ENCODE measurements at places on chromosomes 1 and 21.

- no peak for DNase-seq
Observed at GRCh38 chr1:246319083-246319714, 187.9 kb downstream of the SMYD3 start.

DNA sequence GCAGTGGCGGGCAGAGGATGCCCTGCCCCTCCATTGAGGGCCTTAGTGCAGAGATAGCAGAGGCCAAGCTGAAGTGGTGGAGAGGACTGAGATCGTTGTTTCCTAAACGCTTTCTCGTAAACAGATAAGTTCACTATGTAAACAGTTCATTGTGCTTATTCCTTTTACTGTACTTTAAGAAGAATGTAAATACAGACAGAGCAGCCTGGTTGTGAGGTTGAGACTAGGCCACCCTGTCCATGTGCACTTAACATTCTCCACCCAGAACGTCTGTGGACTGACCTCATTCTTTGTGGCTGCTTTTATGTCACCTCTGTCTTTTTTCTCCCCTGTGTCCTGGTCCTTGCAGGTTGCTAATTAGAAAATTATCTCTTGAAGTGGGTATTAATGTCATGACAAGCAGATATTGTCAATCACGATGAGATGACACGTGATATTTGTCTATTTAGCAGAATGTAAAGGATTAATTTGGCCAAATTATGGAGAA is 8.5 kb downstream of the CENPS start:
- no peak for DNase-seq

GRCh38 chr1:109396871-109397580 is 692 bp downstream of the SORT1 start:
- DNase-seq: no peak

- DNase-seq: no peak
Observed at GRCh38 chr1:168917796-168918195, 188.7 kb upstream of the ATP1B1 start.

DNA sequence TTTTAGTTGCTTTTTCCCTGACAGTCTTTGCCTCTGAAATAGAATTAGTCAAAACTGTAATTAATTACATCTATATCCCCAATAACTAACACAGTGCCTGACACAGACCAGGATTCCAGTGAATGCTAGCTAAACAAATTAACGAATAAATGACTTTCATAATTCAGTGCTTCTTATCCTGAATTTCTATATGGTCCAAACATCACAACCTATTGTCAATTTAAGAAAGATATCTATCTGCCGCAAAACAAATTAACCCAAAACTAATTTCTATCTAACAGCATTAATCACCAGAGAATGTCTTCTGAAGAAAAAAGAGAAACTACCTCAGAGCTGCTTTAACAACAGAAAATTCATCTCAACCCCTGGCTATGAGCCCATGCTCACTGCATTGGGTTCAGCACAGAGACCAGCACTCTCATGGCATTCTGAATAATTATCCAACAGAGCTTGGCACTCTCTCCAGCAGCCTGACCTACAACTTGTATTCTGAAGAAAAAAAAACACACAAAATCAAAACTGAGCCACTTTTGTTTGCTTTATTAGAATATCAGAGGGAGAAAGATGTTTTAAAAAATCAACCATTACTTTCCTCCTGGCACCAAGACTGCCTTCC is 547.3 kb upstream of the BEND5 start:
- no peak for DNase-seq

- DNase-seq: no peak
Observed at GRCh38 chr21:38422082-38422481, 76.2 kb downstream of the ERG start.

GRCh38 chr1:90045853-90046563 is 51.1 kb downstream of the ZNF326 start:
- peak; percentile 18 for DNase-seq

DNA sequence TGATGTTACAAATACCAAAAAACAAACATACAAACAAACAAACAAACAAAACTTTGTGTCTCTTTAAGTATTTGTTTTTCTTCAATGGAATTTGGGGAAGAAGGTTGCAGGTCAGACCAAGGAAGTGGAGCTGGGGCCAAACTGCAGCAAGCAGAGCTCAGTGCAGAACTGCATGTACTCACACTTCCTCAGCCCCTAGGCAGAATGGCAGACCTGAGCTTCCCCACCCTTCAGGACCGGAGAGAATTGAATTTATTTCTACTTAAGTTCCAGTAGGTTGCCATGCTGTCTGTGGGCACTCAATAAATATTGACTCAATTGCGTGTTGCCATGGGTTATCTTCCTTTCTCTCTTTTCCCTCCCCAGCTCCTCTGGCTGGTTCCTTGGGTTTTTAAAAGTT is 173.6 kb downstream of the PTGER3 start:
- DNase-seq: no peak

- no peak for DNase-seq
Observed at GRCh38 chr1:110091791-110092190, 20.5 kb upstream of the UBL4B start.

- no peak for DNase-seq
Observed at GRCh38 chr1:79551321-79551720, 544.8 kb upstream of the ADGRL4 start.

GRCh38 chr1:39645411-39646043 is 6.1 kb upstream of the HEYL start:
- DNase-seq: no peak

DNA sequence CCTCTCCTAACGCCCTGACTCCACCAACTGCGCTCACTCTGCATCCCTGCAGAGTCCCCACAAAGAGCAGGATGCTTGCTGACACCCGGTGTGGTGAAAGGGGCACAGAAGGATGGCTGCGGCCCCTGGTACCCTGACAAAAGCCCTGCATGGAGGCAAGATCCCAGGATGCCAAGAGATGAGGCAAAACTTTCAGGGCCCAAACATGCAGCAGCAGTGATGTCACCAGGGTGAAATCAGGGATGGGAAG is 36.6 kb downstream of the SLC9A1 start:
- DNase-seq: no peak

DNA sequence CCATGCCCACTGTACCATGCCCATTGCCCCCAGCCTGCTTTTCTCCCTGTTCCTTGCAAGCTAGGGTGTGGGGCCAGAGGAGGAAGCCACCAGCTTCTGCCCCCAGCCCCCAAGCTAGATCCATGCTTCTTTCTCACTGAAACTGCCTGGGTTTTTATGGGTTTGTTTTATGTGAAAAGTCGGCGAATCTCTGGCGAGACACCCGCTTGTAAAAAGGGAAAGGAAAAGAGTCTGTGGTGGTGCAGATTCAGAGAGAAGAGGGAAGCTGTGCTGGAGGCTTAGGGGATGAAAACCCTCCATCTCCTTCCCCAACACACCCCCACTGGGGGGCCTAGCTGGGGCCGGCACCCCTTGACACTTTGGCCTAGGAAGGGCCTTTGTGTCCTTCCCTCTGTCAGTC is 26.2 kb downstream of the GRHL3 start:
- no peak for DNase-seq

GRCh38 chr1:239347776-239348175 is 38.6 kb upstream of the CHRM3 start:
- no peak for DNase-seq

- no peak for DNase-seq
Observed at GRCh38 chr1:221782970-221783369, 41.1 kb upstream of the DUSP10 start.

- DNase-seq: no peak
Observed at GRCh38 chr1:44276901-44277300, 63.6 kb downstream of the DMAP1 start.

DNA sequence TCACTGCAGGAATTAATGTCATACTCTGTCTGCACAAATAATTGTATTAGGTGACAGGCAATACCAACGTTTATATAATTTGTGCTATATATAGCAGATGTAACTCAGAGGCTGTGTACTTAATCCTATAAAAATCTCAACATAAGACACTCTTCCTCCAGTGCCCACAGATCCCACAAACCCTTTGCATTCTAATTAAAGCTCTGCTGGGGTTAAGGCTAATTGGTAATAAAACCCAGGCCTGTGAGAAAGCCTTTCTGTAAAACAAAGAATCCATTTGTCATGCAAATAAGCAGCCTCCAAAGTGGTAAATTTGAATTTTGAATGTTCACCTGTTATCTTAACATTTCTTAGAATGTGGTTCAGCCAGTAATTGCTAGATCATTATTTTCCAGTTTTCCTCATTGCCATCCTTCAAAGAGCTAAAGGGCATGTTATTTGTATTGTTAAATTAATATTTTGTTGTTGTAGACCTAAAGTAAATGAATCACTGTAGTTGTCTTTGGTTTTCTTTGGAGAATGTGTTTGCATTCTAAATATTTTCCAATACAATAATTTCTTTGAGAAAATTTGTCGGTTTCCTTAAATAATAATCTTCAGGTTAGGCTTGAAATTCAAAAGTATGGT is 46.3 kb upstream of the PRDX6 start:
- DNase-seq: no peak

GRCh38 chr1:205062895-205063294 is 19.9 kb downstream of the CNTN2 start:
- DNase-seq: no peak

DNA sequence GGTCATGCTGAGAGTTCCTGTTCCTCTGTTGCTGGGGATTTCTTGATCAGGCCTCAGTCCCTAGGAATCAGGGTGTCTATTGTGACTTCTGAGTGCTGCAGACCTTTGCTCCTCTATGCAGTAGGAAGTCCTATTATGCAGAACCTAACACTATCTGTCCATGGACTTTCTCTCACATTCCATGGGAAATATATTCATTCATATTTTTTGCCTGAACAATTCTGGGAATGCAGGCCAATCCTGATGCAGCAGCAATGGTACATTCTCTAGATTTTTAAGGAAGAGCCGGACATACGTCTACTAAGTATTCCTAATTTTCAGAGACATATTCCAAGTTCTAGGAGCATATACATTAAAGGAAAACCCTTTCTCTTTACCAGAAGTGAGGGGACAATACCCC is 61.1 kb upstream of the C1orf87 start:
- DNase-seq: no peak

GRCh38 chr1:213997038-213997771 is 9.4 kb downstream of the PROX1 start:
- no peak for DNase-seq

- no peak for DNase-seq
Observed at GRCh38 chr1:208935517-208936187, 647.9 kb upstream of the CAMK1G start.

- no peak for DNase-seq
Observed at GRCh38 chr1:160113407-160113806, 2.2 kb upstream of the ATP1A2 start.

- no peak for DNase-seq
Observed at GRCh38 chr1:205020466-205020865, 22.5 kb upstream of the CNTN2 start.

- DNase-seq: no peak
Observed at GRCh38 chr1:205259998-205260397, 32.3 kb downstream of the TMCC2 start.

GRCh38 chr1:222167111-222167510 is 380.8 kb downstream of the HHIPL2 start:
- DNase-seq: peak; percentile 2

DNA sequence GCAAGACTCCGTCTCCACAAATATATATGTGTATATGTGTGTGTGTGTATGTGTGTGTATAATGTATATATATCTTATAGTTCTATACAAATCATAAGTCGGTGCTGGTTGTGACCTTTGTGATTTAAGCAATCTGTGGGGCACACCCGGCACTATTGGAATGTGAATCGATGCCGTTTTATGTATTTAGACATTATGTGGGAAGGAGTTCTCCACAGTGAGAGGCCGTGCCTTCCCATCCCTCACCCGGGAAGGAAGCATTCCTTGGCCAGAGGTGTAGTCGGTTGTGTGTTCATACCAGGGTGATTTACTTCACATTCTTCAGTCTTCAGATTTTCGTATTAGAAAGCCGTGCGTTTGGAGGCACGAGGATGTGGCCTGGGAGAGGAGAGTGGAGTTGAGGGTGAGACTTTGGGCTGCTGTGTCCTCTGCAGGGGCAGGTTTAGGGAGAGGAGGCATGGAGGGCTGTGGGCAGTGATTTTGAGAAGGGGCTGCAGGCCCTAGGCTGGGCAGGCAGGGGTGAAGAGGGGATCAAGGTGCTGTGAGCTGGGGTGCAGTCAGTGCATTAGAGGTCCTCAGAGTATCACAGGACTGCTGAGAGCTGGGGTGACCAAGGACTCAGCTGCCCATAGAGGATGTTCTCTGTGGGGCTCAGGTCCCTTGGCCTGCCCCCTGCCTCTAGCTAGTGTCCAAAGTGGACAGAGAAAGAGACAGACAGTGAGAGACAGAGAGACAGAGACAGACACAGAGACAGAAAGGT is 57.7 kb downstream of the TRIM11 start:
- DNase-seq: no peak

DNA sequence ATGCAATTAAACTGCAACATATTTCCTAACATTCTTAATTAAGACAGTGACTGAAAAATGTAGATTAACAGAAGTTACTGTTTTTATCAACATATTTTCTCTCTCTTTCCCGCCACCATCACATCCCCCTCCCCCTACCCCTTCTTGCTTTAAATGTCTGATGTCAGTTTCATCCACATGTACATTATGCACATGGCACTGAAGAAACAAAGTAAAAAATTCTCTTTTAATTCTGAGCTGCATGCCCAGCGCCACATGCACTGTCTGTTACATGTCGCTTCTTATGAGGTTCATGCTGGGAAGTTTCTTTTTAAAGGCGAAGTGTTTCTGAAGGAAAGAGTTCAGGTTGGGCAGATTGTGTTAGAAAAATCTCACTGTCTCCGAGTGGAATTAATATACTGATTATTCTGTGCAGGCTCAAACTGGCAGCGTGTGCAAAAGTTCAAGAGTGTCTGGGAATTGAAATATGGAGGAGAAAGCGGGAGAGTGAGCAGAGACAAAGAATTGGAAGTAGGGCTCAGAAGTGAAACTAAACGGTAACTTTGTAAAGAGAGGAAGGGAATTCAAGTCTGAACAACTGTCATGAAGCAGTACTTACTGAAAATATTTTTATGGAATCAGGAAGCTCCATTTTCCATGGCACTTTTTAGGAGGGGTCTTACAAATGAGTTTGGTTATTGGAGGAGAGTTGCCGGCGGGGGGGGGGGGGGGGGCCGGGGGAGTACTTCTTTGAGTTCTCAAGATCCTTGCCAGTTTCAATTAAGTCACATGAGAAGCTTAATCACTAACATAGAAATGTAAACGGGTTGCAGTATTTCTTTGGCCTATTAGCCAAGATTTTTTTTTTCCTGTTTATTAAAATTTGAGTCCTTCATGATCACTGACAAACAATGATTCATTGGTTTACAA is 217.6 kb downstream of the SDCCAG8 start:
- no peak for DNase-seq

DNA sequence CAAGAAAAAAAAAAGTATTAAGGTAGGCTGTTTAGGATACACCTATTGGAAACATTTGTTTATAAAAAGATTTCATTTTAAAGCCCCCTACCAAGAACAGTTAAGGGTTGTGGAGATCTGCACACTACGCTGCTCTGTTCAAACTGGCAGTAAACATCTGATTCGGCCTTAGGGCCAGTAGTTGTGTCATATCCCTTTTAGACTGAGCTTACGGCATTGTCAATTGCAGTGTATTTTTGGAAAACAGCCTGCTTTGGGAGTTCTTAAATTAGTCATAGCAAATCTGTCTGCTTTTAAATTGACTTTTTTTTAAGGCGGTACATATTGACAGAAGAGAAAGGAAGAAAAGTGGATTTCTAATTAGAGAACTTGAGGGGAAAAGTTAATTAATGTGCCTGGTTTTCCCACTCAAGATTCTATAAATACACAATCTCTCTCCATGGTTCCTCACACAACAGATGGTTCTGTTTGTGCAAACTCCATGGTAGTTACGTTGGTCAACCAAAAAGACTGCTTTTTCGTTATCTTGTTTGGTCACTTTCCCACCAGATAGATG is 1.7 kb upstream of the ELK4 start:
- no peak for DNase-seq
